Right hindlimb (tissue), 1 donor: ENCODE measurements at places on chromosomes 13 and 19.

DNA sequence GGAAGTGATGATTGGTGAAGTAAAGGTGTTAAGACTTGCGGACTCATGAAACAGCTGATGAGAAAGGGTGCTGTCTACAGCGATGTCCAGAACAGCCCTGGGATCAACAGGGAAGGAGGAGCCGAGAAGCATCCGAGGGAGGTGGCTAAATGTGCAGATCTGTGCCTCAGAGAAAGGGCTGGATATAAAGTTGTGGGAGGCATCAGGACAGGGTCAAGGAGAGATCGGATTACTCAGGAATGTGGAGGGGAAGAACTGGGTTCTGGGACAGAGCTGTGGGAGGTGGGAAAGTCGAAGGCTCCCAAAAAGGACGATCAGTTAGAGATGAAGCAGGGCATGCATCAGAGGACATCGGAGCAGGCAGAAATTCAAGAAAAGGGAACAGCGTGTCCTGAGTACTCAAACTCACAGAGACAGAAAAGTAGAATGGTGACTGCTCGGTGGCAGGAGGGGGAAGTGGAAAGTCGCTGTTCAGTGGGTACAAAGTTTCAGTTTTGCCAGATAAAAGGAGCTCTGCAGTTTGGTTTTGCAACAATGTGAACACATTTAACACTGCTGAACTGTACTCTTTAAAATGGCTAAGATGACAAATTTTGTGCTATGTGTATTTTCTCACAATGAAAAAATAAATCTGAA is 1.9 kb downstream of the SIGLEC14 start:
- no peak for DNase-seq

GRCh38 chr13:45604892-45605291 is 10.6 kb downstream of the ERICH6B start:
- no peak for DNase-seq

DNA sequence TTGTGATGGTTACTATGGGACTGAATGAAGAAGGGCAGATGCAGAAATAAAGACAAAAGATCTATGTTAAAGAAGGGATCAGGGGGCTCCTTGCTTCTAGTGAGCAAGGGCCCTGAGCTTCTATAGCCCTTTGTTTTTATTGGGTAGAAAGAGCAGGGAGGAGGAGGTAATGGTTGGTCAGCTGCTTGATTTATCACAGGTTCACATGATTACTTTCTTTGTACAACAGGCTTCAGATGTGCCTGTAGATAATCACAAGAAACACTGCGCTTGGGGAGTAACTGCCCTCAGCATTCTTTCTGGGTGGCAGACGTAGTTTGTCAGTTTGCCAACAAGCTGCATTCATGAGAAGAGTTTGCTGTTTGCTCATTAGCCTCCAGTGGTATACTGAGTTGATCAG is 4.8 kb upstream of the ZNF439 start:
- no peak for DNase-seq

DNA sequence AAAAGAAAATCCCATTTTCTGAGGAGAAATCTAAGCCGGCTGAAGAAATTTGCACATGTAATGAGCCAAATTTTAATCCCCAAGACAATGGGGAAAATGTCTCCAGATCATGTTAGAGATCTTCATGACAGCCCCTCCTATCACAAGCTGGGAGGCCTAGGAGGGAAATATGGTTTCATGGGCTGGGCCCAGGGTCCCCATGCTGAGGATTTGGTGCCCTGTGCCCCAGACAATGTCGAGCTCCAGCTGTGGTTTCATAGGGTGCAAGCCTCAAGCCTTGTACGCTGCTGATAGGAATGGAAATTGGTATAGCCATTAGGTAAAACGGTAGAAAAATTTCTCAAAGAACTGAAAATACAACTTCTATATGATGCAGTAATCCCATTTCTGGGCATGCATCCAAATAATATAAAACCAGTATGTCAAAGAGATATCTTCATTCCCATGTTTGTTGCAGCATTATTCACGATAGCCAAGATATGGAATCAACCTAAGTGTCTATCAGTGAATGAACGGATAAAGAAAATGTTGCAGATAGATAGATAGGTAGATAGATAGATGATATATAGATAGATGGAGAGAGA is 19.3 kb upstream of the FREM2 start:
- no peak for DNase-seq
